ENCODE measurements at places on chromosomes 4 and X. TPM values are rescaled to one million over a fixed set of nuclear protein-coding genes. Genes with fewer than 3 reads are reported as not detected.

DNA sequence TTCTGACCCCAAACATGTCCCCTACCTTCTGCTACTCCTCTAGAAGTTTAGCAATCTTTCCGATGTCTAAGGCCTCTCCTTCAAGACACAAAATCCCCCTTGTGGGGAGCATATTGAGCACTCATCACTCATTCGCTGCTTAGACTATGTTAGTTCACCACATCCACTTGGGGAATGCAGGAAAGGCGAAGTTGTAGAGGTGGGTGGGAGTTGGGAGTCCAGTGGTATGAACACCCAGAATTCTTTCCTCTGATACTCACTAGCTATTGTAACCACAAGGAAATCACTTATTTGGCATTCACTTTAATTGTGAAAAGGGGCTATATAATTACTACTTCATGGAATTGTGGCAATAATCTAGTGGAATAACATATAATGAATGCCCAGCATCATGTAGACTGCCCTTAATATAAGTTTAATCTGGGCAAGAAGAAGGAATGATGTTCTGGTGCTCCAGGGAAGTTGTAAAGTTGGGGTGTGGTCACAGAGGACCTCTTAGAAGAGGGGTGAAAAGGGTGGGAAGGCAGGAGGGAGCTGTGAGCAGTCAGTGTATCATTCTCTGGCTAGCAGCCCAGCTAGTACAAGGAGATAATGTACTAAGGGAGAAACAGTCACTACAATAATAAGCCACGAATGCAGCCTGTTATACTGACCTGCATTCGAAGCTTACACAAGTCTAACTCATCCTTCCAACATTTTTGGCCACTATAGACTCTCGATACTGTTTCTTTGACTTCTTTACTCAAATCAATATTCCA is 468.2 kb upstream of the DIPK2B start:
- no peak for DNase-seq

NXF2B gene
- total RNA-seq: not detected

ASB5 gene
- not detected for total RNA-seq

SERPINA7 gene
- total RNA-seq: not detected

All from activated T-helper 2 cell treated with anti-CD3 and anti-CD28 coated beads, Interferon-gamma antibody, Interleukin-2, Interleukin-4, amounts not matched to agents 10 μg/mL and 5 μg/mL and 100 μg/mL, durations not matched to agents 14 hours and 24 hours and 36 hours (primary cell).